ENCODE measurements at places on chromosomes 3 and 15. TPM values are rescaled to one million over a fixed set of nuclear protein-coding genes. Genes with fewer than 3 reads are reported as not detected.
A peak's percentile ranks its signal among the peaks of the same experiment; 100 is the strongest.

GRCh38 chr15:62359416-62359815, 194.3 kb upstream of the C2CD4B start:
- no peak for DNase-seq

DNA sequence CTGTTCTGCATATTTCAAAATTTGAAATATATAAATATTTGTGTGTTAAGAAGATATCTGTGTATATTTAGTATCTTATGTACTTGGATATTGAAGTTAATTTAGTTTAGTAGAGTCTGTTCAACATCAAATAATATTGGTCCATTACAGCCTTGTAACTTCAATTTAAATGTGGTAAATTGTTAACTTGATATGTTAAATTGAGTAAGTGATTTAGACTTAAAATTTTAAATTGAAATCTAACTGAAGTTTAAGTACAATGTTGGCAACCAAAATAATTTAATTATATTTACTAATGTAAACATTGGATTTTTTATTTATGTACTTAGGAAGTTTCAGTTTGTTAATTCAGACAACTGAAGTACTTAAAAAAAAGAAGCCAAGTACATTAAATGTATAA, 343.9 kb upstream of the DNAJC19 start:
- no peak for DNase-seq

DNA sequence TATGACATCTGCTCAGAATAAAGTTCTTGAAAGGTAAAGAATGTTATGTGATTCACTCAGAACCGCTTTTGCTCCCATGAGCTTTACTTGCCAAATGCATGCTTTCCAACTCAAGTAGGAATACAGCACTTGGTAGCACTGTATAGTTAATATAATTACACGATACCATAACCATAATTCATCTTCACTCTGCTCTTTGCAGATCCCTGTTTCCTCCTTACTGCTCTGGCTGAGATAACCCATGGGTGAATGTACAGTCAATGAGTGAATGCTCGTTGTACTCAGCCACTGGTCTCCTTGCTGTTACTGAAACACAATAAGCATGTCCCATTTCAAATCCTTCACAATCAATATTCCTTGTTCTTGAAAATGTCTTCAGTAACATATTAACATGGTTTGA, 550.0 kb downstream of the FGF12 start:
- DNase-seq = no peak

- DNase-seq = peak; percentile 59
Measured at GRCh38 chr3:192409201-192409837, 318.0 kb downstream of the FGF12 start.

DNA sequence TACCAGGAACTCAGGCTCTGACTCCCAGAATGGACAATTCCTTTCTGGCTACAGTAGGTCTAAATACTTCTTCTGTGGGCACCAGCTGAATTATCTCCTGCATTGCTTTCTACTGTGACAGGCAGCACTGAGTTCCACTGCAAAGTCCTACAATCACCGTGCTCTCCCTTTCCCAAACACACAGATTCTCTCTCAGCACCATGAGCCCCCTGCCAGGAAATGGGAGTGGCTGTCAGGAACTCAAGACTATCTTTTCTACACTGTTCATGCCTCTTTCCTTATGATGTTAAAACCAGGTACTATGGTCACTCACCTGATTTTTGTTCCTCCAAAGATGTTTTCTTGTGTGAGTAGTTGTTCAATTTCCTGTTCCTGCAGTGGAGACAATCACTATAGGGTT, 383.4 kb downstream of the EPHA6 start:
- DNase-seq = no peak

GRCh38 chr15:25242166-25242879, 196.5 kb downstream of the UBE3A start:
- DNase-seq = no peak

DNA sequence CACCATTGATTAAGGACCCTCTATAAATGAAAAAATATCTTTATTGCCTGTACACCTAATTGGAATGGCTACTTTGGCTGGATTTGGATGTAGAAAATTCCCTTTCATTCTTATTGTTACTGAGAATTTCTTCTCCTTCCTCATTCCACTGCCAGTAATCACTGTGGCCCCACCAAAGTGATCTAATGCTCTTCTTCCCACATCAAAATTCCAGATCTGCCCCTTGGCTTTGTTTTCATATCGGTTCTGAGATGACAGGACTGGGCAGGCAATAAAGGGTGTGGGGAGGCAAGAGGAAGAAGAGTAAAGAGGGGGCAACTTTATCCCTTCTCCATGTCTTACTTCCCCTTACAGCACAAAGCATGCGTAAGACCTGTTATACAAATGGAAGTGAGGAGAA, 2.1 kb downstream of the ANKUB1 start:
- no peak for DNase-seq

DNA sequence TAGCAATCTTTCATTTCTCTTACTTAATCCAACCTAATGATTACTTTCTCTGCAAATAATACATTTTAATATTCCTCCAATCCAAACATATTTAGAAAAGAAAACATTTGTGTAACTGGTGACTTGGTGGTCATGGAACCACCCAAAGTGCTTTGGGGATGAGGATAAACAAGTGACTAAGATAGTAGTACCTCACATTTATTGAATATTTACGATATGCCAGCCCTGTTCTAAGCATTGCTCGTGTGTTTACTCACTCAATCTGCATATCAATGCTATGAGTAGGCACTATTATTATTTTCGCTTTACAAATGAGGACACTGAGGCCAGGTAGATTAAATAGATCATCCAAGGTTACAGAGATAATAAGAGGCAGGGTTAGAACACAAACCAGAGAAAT, 189.5 kb downstream of the SHOX2 start:
- no peak for DNase-seq

DNA sequence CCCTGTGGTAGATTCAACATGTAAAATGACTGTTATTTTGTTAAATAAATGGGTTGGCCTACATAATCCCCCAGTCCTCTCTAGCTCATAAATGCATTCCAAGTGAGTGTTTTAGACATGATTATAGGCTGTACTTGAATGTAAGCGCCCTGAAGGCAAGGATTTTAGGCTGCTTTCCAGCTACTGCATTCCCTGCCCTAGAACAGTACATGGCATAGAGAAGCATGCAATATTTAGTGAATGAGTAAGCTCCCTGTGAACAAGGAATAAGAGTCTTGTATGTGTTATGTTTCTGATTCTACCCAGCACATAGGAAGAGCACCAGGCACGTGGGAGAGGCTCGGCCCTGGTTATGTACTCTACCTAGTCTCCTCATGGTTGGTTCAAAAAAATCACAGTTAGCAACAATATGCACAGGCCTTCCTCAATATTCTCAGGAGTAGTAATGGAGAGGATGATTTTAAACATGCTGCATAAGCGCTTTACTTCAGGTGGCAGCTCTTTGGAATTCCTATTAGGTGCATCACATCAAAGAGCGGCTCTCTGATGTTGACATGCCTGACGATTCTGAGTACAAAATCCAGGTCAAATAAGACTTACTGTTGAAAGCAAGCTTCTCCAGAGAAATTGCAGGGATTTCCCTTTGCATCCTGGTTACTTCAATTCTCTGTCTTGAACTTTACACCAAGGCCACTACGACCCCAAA, 456.6 kb downstream of the MAGI1 start:
- no peak for DNase-seq

- no peak for DNase-seq
Measured at GRCh38 chr3:50530001-50530970, 26.9 kb upstream of the CACNA2D2 start.

- DNase-seq = no peak
Measured at GRCh38 chr3:23217872-23218554, 14.9 kb downstream of the UBE2E2 start.

- DNase-seq = no peak
Measured at GRCh38 chr3:182303169-182303568, 490.1 kb upstream of the ATP11B start.

DNA sequence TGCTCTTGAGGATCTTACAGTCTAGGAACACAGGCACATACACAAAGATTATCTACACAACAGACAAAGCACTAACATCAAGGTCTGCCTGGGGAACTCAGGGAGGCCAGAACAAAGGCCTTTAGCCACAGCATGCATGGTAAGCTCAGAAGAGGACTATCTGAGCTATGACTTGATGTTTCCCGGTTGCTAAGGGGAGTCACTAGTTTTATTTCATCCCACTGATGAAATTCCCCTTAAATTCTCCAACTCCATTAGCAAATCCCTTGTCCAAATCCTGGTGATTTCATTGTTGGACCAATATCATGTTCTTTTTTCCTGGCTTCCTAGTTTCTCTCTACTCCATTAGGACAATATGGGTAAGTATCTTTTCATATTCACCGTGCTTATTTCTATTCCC, 23.3 kb downstream of the FBN1 start:
- no peak for DNase-seq

DNA sequence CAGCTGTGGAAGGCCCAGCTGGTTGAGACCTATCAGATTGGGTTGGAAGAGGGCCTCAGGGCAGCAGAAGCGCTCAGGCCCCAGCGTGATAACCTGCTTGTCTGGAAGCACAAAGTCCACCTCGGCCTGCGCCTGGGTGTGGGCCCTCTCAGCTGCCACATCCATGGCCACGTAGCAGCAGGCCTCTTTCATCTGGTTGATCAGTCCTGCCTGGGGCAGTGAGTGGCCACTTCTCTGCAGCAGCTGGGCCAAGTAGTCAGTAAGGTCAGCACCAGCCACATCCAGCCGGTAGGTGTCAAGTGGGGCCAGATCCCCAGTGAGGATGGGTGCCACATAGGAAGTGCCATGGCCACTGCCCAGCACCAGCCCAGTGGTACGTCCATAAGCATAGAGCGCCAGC, 3.9 kb upstream of the CAMKV start:
- no peak for DNase-seq

GRCh38 chr15:76962337-76963013, 30.9 kb downstream of the RCN2 start:
- no peak for DNase-seq

GRCh38 chr3:29605845-29606244, 325.0 kb downstream of the RBMS3 start:
- no peak for DNase-seq

GRCh38 chr15:81312790-81313543, 11.0 kb downstream of the STARD5 start:
- DNase-seq = peak; percentile 80

DNA sequence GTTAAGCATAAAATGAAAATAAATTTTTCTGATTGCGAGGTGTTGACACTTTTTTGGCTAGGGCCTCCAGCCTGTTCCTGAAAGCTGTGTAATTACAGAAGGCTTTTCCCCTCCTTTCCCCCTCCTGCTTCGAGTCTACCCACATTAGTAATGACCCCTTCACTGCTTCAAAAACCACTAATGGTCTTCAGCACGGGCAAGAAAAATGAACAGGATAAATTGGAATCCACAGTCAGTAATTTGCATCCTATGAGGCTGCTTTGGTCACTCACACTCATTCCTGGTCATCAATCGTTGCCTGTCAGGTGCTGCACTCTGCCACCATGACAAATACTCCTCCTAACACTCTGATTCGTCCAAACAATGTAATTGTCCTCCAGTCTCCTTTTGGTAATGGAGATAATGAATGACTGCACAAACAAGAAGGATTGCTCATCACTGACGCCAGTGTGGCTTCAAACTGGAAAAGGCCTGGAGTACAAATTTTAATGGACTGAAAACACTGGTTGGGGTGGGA, 148.6 kb downstream of the MEIS2 start:
- no peak for DNase-seq

- no peak for DNase-seq
Measured at GRCh38 chr3:168591587-168591986, 495.9 kb upstream of the GOLIM4 start.

DNA sequence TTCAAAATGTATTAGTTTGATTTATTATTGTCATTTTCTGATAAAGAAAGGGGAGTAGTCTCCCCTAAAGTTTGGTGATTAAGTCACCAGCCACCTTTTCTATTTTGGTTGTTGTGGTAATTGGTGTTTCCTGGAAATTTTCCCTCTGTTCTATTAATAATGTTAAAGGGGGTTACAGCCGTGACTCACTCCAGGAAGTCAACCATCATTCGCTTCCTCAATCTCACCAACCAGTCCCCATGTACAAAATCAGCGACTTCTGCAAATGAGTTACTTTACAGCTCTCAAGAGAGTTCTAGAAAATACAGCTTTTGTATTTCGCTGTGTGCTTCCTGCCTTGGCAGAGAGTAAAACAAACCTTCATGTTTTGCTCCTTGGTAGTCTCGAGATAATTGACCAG, 285.1 kb downstream of the LPP start:
- DNase-seq = no peak

DNA sequence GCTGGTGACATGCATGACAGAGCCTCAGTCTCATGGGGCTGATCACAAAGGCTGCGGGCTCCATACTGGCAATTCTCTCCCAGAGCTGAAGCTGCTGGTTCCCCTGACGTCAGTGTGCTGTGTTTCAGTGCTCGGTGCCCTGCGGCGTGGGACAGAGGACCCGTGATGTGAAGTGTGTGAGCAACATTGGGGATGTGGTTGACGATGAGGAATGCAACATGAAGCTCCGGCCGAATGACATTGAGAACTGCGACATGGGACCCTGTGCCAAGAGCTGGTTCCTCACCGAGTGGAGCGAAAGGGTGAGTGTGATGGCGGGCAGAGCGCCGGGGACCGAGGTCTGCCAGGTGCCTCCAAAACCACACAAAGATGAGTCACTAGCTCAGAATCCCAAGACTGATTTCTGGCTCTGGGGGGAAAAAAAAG, 62.0 kb upstream of the NR2E3 start:
- DNase-seq = no peak

- peak; percentile 40 for DNase-seq
Measured at GRCh38 chr3:187695449-187695848, 6.9 kb downstream of the RTP2 start.

DNA sequence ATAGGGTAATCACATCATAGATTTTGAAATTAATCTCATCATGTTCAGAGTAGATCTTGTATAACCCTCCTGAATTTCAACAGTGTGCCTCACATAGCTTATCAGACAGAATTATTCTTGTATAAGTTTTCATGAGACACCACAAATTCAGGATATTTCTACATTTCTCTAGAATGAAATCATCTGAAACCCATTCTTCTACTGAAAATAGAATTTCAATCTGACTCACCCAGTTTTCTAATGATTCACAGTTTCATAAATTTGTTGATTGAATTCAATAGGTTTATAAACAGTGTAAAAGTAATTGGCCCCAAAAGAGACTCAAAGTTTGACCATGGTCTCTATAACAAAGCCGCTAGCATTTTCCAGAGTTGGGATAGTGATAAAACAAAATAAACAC, 1082.6 kb upstream of the EPHA6 start:
- no peak for DNase-seq

The ANKUB1 gene
- total RNA-seq = not detected

The PHLDB2 gene
- 174 TPM for total RNA-seq

The TNNC1 gene
- 4,301 TPM for total RNA-seq

The ISLR2 gene
- total RNA-seq = 1.6 TPM

The MAP6D1 gene
- 3.5 TPM for total RNA-seq

The MON1A gene
- total RNA-seq = 9.0 TPM

The SMCO1 gene
- 58.7 TPM for total RNA-seq

The CCR3 gene
- not detected for total RNA-seq

The SCN10A gene
- total RNA-seq = not detected

The UBXN7 gene
- 29.5 TPM for total RNA-seq

The CHRNA7 gene
- total RNA-seq = 0.81 TPM

The SETD5 gene
- total RNA-seq = 57.8 TPM

The GPR160 gene
- 0.60 TPM for total RNA-seq

The ITPR1 gene
- total RNA-seq = 19.3 TPM

The SLC12A1 gene
- not detected for total RNA-seq

The LDHAL6B gene
- total RNA-seq = not detected

The IGSF11 gene
- total RNA-seq = 1.5 TPM

The HESX1 gene
- 1.5 TPM for total RNA-seq

The PLSCR5 gene
- total RNA-seq = not detected

The HRG gene
- not detected for total RNA-seq
